ENCODE measurements at places on chromosomes 7 and 10.

DNA sequence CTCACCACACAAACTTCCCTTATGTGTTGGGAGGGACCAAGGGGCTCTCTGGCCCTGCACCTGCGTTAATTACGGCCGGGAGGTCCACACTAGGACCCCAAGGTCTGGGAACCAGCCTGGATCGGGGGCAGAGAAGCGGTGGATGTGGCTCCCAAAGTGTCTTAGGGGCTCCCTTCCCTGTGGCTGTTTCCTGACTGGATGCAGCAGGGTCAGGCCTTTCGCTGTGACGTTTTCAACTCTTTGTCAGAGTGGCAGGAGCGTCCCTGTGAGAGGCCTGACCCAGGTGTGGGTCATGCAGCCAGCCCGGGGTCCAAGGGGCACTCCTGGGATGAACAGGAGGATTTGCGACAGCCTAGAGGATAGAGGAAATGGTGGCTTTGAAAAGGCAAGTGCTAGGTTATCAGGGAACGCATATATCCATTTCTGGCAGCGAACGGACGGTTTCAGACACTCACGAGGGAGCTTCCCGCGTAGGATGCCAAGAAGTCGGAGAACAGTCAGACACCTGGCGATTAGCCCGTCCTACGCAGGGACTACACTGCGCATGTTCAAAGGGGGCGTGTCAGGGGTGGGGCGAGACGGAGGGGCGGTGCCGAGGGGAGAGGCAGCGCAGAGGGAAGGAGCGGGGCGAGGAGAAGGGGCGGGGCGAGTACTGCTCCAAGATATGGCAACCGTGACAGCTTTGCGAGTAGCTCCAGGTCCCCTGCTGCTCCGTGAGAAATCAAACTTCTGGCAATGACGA is 46.2 kb upstream of the ZNF716 start:
- DNase-seq, result no peak

- DNase-seq, result no peak
These were observed 11.9 kb downstream of the COBL start for GRCh38 chr7:51304729-51305128.

GRCh38 chr10:102311025-102311420 is 65.7 kb downstream of the GBF1 start:
- DNase-seq, result no peak

GRCh38 chr7:129903935-129904334 is 48.8 kb downstream of the UBE2H start:
- no peak for DNase-seq

GRCh38 chr7:118182593-118183427 is 1.2 kb upstream of the LSM8 start:
- no peak for DNase-seq

- DNase-seq, result no peak
These were observed 1.3 kb downstream of the MOSPD3 start for GRCh38 chr7:100613412-100614175.

- DNase-seq, result peak; percentile 63
These were observed 2.5 kb downstream of the TES start for GRCh38 chr7:116212869-116213268.
